Fibroblast of skin of scalp (primary cell): ENCODE measurements at places on chromosomes 3 and 15.

GRCh38 chr15:74192751-74193150 lies 9.8 kb downstream of the STRA6 start:
- DNase-seq = no peak

DNA sequence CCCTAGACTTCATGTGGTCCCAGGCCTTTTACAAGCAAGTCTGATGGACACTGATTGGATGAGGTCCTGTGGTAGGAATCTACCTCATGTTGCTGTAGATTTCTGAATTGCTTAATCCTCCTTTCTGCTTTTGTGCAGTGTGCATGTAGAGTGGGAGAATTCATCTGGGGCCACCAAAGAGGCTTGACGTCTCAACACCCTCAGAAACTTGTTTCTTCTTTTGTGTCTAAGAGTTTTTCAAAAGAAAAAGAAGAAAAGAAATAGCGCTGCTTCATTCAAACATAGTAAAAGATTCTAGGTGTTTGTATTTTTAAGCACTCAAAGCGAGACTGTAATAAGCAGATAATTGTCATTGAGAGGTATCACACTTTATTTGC lies 46.2 kb downstream of the NR1D2 start:
- no peak for DNase-seq

DNA sequence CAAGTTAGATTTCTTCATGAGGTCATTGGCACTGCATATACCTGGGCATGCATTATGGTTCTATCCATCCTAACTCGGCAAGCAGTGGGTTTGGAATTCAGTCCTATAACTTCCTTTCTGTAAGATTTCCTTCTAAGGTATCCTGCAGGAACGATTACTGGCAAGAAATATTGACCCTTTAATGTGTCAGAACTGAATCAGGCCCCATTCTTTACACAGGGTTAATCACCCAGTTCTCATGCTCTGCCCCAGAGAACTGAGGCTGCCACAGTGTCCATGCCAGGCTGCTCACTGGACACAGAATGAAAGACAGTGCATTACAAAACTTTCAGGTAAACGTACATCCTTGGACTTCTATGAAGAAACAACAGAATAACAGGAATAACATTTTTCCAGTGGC lies 108.9 kb downstream of the RPL22L1 start:
- DNase-seq = no peak

DNA sequence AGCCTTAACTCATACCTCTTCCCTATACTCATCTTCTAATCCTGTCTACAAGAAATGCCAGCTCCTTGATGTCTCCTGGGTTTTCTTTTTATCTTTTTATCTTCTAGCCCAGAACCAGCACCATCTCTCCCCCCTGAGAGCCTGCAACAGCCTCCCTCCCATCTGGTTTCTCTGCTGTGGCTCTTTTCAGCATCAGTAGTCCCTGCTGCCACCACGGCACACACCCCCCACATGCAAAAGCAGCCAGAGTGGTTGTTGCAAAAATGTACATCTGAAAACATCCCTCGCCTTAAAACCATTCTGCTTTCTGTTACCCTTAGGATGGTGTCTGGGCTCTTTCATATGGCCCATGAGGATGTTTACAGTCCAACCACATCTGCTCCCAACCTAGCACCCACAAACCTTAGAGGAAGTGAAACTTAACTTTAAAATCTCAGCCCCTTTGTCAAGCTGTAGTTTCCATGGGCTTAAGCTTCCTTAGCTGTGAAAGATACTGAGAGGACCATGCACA lies 775 bp downstream of the TTC21A start:
- DNase-seq = no peak

GRCh38 chr3:37806505-37807200 lies 55.0 kb upstream of the CTDSPL start:
- no peak for DNase-seq

DNA sequence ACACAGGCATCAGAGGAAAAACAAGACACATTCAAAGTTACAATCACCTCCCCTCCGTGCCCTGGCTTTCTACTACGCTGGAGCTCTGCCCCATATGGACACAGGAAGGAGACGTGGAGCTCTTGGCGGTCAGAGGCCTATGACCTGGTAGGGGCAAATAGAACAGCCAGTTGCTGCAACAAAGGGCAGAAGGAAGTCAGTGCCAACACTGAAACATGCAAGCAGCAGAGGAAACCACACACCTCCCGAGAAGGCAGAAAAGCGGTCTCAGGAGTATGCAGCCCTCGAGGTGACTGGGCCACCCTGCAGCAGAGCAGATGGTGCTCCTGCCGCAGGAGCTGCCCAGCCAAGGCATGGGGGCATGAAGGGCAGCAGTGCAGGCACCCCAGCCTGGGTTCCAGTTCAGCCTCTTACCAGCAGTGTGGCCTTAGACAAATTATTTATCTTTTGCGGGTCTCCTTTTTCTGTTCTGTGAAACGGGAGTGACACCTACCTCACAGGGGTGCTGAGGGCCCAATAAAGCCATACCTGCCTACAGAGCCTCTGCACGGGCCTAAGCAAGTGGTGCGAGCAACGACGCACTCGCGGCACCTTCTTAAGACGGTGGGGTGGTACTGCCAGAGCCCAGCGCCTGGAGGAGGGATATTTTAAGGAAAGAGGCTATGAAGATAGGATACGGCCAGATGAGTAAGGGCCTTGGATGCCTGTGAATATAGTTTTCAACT lies 8.6 kb downstream of the ZXDC start:
- no peak for DNase-seq

- DNase-seq = peak; percentile 51
Observed at GRCh38 chr3:14413381-14414071, 11.1 kb downstream of the SLC6A6 start.

GRCh38 chr3:190807719-190808375 lies 54.6 kb downstream of the GMNC start:
- DNase-seq = no peak

DNA sequence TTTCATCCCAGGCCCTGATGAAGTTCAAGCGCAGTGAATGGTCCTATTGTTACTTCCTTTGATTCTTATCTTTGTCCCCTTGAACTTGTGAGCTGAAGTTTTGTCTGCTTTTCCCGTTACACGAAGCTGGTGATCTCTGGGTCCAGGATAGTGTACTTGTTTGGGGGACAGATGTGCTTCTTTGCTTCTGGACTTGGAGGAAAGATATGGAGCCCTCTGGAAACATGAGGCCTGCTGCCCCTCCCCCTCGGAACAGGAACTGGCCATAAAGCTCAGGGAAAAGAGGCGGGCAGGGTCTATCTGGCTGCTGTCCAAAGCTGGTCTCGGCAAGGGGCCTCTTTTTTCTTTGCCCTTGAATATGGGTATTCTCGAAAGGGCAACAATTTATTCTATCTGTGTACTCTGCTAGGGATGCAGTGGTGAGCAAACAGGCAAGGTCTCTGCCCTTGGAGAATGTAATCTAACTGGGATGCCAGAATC lies 47.6 kb downstream of the IDH2 start:
- DNase-seq = no peak

- DNase-seq = no peak
Observed at GRCh38 chr3:53170325-53171063, 9.5 kb downstream of the PRKCD start.

DNA sequence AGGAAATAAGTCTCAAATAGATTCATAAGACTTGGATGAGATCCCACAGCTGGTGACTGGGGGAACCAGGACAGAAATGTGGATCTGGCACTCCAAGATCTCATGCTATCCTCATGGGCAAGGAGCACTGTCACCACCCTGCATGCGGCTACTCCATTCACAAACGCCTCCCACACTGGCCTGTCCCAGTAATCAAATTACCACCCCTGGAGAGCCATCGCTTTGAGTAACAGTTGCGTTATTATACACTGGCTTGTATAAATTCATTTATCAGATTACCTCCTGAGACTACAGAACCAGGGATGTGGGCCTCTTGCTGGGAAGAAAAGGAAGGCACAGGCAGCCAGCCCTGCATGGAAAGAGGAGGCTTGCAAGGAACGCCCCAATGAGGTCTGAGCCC lies 27.9 kb upstream of the SLC25A36 start:
- no peak for DNase-seq

GRCh38 chr3:155316426-155316825 lies 22.9 kb upstream of the STRIT1 start:
- DNase-seq = no peak

DNA sequence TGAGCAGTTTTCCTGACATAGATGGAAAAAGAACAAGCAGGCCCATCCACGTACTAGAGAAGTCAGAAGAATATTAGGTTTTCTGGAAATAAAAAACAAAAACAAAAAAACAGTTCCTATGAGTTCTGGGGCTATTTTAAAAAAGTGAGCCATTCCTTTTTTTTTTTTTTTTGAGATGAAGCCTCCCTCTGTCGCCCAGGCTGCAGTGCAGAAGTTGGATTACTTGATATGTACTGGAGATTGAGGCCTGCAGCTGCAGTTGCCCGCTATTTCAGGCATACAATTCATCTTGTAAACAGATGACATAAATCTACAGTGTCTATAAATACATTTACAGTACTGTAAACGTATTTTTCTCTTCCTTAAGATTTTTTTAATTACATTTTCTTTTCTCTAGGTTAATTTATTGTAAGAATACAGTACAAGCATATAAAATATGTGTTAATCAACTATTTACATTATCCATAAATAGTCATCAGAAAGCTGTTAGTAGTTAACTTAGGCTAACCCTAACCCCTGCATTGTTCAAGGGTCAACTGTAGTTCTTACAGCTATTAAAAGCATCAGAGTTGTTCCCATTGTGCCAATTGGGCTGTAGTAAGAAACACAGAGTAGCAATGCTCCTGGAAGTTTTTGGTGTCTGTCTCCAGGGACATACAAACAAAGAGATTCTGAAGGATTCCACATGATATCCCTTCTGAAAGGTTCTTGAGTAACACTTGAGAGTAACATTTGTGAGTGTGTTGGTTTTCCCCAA lies 11.2 kb upstream of the ACTL6A start:
- no peak for DNase-seq

DNA sequence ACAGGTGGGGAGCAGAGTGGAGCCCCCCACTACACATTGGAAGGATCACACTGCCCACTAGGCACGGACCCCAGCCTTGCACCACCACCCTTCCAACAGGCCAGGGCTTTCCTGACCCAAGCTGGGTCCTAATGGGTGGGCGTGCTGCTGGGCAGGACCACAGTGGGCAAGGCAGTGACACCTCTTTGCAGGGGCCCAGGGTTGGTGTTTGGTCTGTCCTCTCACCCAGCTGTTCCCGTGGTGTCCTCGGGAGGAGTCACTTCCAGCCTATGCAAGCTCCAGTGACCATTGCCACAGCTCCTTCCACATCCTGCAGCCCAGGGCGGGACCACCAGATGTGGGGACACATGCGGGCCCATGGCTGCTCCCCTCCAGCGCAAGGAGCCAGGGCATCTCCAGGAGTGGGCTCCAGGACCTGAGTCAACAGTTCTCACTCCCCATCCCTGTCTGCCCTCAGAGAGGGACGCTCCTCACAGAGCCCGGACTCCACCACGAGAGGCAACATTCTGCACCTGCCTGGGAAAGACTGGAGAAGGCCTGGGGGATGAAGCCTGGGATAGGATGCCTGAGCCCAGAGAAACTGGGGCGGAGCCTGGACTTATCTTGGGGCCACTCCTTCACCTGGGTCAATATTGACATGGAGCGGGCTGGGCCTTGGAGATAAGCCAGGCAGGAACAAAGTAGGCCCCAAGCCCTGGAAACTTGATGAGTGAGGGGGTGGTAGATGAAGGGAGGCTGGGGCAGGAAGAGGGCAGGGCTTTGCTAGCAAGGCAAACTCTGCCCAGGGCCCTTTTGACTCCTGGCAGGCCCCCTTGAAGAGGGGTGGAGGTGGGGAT lies 3.9 kb upstream of the VILL start:
- no peak for DNase-seq

DNA sequence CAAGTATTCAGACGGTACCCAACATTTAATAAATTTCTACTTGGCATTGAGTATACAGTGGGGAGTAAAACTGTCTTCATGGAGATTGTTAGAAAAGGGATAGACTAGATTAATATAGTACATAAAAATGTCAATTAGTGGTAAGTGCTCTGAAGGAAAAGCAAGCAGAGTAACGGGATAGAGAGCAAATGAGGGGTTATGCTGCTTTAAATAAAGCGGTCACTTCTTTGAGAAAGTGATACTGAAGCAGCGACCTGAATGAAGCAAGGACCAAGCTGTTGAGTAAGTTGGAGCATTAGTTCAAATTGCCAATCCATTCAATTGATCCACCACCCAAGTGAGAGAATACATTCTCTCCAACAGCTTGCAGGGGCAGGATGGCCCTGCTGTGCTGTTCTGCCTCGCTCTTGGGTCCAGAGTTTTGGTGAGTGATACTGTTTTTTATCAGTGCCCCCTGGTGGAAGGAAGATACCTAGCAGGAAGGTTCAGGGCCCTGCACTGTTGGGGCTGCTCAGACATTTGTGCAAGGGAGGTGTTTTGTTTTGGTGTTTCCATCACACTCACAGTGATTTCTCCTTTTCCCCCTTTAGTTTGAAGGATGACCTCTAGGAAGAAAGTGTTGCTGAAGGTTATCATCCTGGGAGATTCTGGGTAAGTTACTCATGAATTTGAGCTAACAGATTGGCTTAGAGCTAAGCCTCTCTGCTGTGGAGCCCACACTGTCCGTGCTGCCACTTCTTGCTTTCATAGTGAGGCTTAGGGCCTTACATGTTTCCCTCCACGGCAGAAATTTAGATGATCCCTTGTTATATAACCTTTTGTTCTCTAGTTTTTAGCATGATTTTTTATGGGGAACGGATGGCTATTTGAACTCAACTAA lies 69.0 kb downstream of the RAB7A start:
- peak; percentile 67 for DNase-seq

DNA sequence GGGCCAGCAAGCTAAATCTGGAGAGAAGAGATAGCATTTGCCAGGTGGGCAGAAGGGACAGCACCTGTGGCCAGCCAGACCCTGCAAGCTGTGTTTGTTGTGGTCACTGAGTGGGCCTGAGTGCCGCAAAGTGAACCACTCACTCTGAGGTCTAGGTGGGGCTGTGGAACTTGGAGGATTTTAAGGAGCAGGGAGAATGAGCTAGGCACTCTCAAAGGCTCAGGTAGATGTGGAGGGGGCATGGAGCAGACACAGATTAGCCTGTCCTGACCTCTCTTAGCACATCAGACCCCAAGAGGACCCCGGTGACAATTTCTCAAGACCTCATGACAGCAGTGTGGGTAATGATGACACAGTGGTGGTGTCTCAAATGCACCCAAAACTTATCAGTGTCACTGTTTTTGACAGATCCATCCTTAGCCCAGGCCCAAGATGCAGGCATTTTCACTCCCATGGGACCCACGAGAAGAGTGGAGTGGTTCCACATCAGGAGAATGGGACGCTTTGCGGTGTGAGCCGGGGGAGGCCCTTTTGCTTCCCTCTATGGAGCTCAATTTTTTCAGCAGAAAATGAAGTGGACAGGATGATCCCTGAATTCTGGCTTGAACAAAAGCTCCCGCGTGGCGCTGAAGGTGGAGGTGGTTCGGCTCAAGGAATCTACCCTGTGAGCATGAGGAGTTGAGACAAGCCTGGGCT lies 43.8 kb upstream of the TLE3 start:
- no peak for DNase-seq

GRCh38 chr15:31108836-31109235 lies 7.3 kb upstream of the TRPM1 start:
- DNase-seq = no peak

- no peak for DNase-seq
Observed at GRCh38 chr3:107382631-107383030, 5.4 kb downstream of the CCDC54 start.

GRCh38 chr3:123122525-123123315 lies 55.9 kb downstream of the PDIA5 start:
- DNase-seq = no peak
